Left forelimb (tissue), 1 donor: ENCODE measurements at places on chromosomes 16 and 17.

GRCh38 chr17:12180644-12181261 lies 160.1 kb downstream of the MAP2K4 start:
- DNase-seq: no peak

GRCh38 chr16:23071196-23072083 lies 77.8 kb downstream of the USP31 start:
- DNase-seq: no peak

DNA sequence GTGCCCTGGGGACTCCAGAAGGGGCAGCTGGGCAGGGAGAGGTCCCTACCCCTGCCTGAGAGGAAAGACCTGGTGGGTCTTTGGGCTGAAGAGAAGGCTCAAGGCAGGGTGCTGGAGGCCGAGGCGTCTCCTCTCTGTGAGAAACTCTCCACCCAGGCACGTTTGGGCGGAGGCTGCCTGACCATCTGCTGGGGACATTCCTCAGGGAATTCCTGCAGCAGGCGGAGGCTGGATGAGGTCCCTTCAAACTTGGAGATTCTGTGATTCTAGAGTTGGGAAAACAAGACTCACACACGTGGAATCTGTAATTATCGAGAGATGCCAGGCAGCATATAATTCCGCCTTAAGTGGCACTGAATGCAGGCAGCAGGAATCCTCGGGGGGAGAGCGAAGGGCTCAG lies 21.1 kb upstream of the PHF12 start:
- DNase-seq: no peak

DNA sequence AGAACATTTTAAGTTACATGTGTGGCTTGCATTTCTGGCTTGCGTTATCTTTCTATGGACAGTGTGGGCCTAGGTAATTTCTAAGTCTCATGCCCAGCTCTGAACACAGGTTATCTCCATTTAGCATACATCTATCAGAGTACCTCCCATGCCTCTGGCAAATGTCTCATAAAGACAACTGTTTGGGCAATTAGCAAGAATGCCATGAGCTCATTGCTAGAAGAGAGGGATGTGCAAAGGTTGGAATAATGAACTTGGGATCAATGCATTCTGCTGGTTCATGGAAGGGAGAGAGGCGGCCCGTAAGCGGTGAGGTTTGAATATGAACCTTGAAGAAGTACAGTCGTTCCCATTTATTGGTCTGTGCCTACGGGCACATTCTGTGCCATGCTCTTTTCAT lies 14.4 kb downstream of the SYT17 start:
- no peak for DNase-seq

- DNase-seq: no peak
Observed at GRCh38 chr17:28983286-28984230, 22.3 kb downstream of the SEZ6 start.

DNA sequence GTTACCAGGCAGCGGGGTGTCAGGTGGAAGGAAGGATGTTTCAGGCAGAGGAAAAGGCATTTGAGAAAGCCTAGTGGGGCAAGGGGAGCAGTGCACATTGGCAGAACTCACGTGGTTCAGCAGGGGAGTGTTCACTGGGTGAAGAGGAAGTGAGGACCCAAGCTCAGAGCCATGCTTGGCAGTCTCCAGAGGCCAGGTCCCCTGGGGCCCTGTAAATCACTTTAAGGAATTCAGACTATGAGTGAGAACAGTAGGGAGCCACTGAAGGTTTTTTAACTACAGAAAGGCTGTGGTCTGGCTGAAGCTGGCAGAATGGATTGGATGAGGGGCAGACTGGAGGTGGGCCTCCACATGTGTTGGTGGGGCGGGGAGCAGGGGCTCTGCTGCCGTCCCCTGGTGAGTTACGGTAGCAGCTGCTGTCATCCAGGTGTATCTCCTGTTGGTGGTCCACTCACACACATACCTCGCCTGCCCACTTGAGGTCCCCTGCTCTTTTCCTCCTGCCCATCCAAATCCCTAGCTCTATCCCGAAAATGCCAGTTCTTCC lies 5.1 kb downstream of the CLEC16A start:
- DNase-seq: no peak

DNA sequence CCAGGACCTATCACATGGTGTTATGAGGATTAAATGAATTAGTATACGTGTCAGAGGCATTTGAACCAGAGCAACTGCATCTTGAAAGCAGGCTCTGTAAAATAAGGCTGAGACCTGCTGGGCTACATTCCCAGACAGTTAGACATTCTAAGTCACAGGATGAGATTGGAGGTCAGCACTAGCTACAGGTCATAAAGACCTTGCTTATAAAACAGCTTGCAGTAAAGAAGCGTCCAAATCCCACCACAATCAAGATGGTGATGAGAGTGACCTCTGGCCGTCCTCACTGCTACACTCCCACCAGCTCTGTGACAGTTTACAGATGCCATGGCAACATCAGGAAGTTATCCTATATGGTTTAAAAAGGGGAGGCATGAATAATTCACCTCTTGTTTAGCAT lies 71.8 kb downstream of the IRF8 start:
- DNase-seq: no peak

- no peak for DNase-seq
Observed at GRCh38 chr16:30535106-30535776, 583 bp upstream of the ZNF747 start.

GRCh38 chr17:66714046-66715023 lies 120.6 kb upstream of the CACNG5 start:
- no peak for DNase-seq

- no peak for DNase-seq
Observed at GRCh38 chr17:39604911-39605491, 2.7 kb downstream of the NEUROD2 start.

DNA sequence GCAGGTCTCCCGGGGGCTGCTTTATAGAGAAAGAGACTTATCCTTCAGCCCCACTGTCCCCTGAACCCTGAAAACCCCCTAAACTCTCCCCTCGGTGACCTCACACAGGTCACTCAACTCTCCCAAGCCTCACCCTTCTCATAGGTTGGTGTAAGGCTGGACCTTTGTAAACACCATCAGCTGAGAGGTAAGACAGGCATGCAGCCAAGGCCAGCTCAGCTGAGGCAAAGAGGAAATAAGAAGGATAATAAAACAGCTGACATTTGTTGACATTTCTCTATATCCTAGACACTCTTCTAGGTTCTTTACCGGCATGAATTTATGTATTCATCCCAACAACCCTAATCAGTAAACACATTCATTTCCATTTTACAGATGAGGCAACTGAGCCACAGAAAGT lies 134.3 kb downstream of the CCT6B start:
- DNase-seq: no peak

DNA sequence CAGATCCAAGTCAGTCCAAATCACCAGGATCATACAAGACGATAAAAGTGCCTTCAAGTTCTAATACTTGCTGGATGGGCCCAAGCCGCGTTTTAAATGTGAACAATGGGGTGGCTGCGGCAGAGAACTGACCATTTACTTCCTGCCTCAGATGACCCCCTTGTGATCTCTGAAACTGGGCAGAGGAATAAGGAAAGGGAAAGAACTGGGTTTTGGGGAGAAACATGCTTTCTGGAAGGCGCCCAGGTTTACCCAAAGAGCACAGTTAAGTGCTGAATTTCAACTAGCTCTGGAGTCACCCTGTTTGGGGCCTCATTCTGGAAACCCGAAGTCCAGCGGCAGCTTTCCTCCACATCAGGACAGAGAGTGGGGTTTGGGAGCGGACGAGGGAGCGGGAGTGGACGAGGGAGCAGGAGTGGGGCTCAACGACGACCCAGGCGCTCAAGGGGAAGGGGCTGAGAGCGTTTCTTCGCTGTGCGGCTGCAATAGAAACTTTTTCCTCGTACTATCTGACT lies 1.6 kb downstream of the FAM20A start:
- DNase-seq: no peak

DNA sequence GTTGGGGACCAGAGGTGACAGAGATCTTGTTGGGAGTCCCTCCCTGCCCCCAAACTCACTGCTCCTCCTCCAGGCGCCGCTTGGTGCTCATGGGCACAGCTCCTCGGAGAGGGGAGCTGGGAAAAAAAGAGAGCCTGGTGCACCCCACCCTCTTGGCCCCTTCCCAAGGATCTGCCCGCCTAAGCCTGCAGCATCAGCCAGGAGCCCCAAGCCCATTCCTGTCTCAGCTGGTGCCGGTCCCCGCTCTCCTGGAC lies 400 bp downstream of the HCFC1R1 start:
- peak; percentile 78 for DNase-seq

DNA sequence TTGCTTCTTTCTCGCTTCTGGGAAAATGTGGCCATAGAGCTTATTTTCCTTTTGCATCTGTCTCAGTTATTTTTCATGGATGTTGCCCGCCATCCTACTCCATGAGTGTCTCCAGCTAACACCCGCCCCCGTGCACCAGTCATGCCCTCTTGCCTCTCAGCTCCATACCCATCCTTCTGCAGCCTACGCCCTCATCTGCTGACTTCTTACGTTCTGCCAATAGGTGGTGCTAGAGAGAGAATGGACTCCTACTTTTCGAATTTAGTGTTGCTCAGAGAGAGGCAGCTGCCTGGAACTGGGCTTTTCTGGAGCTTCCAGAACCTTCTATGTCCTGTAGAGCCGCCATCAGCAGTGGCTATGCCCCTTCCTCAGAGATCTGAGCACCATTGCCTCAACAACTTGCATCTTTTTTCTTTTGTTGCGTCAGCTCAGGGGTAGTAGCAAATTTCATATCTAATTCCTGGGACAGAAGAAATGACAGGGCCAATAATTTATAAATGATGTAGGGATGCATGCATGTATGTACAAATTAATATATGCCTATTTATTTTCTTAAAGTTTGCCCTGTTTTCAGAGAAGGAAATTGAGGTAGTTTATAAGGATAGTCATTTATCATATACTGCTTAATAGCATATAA lies 119.7 kb upstream of the MYOCD start:
- no peak for DNase-seq

DNA sequence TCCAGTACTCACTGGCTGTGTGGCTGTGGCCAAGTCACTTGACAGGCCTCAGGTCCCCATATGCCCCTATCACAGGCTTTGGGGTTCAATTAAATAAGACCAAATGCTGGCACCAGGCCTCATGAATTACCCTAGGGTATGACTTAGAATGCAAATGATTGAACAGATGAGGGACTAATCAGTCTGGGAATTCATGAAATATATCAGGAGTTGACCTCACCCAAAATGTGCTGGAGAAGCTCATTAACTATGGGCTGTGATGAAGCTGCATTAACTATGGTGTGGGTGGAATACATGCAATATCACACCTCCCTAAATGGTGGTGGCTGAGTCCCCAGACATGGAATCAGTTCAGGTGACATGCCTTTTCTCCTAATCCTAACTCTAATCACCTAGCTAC lies 72.1 kb downstream of the DNAH3 start:
- no peak for DNase-seq

DNA sequence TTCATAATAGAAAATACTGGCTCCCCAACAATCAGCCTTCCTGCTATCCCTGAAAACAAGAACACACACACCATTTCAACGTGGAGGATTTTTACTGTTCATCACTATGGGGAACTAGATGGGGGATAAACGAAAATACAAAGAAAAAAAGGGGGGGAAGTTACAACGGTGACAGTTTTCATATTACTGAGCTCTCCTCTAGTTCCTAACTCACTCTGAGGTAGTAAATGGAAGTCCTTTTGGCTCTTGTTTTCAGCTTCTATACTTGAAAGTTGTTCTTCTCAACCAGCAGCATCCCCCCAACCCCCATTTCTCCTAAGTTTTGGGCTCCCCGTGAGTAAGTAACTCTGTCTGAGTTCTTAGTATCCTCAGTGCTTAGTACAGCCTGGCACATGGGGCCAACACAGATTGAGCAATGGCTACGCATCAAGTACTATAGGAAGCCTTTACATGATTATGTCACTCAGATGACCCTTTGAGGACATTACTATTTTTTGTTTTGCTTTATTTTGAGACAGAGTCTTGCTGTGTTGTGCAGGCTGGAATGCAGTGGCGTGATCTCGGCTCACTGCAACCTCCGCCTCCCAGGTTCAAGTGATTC lies 4.2 kb upstream of the CORO7 start:
- no peak for DNase-seq

DNA sequence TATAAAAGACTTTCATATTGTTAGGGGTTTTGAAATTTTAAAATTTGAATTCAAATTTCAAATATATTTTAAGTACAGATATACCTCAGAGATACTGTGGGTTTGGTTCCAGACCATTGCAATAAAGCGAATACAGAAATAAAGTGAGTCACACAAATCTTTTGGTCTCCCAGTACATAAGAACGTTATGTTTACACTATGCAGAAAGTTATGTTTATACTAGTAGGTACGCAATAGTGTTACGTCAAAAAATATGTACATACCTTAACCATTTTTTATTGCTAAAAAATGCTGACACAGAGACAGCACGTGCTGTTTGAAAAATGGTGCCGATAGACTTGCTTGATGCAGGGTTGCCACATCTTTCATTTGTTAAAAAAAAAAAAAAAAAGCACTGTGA lies 19.7 kb downstream of the NUP88 start:
- DNase-seq: no peak

DNA sequence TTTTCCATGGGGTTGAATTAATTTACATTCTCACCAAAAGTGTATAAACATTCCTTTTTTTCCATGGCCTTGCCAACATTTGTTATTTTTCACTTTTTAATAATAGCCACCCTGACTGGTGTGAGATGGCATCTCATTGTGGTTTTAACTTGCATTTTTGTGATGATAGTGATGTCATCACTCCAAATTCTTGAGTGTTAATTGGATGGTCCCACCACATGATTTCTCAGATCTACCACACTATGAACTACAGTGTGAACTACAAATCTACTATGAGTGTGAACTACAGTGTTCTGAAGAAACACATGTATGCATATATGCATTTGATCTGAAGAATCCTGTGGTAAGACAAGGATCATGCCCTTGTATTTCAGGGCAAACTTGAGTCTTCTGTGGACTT lies 340.1 kb downstream of the ABCC12 start:
- no peak for DNase-seq

GRCh38 chr17:40472733-40473452 lies 28.5 kb downstream of the TNS4 start:
- no peak for DNase-seq

GRCh38 chr16:85238233-85238647 lies 126.0 kb upstream of the CIBAR2 start:
- peak; percentile 82 for DNase-seq

GRCh38 chr17:31480904-31481782 lies 89.7 kb downstream of the RAB11FIP4 start:
- DNase-seq: no peak

DNA sequence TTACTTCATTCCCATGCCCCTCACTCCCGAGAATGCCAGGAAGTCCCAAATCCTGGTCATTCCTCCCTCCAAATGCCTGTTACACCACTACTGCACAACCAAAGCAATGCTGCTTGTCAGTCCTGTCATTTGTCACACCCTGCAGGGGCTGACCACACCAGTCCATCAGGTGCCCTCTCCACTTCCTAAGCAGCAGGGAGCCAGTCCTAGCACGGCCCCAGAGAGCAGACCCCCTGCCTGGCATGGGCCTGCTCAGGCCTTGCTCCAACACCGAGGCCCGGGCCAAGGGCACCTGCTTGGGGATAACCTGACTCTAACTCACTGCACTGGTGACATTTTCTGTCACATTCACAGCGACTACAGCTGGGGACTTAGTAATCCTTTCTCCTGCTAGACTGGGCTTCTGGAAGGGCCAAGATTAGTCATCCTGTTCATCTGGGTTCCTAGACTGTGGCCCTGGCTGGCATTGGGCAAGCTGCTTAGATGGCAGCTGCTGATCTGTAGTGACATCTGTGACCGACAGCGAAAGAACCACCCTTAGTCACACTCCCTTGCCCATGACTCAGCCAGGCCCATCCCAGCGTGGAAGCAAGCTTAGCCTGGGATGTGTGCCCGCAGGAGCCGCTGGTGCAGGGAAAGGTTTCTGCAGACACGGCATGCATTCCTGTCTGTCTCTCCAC lies 5.4 kb downstream of the ALYREF start:
- DNase-seq: no peak
